ENCODE measurements at places on chromosomes 5 and 9.

GRCh38 chr9:29691145-29691544 is 2117.9 kb upstream of the C9orf72 start:
- no peak for DNase-seq

DNA sequence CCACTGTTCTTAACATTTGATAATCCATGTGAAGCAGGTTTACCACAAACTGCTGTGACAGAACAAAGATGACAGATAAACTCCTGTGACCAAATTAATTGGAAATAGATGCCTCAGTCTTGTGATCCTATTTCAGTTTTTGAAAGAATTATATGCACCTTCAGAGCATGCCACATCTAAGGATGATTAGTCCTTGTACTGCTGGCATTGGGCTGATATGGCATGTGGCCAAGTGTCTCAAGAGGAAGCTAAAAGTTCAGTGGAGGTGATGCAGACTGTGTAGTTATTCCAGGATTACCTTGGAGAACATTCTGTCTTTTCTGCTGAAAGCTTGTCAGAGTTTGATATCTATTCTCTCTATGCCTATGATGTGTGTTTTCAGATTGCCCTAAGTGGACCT is 314.4 kb upstream of the EFNA5 start:
- peak; percentile 4 for DNase-seq

DNA sequence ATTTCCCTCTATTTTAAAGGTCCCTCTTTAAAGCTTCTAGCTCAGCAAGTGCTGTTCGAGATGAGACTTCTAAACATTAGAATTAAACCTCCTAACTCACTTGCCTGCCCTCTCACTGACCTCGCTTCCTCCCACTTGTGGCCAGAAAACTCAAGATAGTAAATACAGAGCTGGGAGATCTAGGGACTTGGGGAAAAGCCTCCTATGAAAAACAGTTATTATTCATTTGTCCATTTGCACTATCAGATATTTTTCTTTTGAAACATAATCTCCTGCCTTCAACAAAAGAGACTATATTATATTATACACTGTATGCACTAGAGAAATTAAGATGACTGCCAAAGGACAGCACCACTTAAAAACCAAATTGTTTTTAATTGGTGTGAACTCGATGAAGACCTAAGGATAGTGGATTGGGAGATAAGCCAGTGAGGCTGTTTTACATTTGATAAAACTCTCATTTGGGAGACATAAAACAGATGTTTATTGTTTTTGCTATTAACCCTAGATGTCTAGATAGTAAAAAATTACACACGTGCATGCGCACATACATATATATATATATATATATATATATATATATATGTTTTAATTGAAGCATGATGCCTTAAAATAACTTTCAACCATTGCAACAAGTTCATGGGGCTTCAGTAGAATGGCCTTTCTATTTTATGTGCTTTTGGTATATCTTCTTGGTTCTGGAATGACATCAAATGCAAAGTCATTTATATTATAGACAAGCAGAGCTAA is 229.4 kb downstream of the ADAMTSL1 start:
- DNase-seq, result no peak

DNA sequence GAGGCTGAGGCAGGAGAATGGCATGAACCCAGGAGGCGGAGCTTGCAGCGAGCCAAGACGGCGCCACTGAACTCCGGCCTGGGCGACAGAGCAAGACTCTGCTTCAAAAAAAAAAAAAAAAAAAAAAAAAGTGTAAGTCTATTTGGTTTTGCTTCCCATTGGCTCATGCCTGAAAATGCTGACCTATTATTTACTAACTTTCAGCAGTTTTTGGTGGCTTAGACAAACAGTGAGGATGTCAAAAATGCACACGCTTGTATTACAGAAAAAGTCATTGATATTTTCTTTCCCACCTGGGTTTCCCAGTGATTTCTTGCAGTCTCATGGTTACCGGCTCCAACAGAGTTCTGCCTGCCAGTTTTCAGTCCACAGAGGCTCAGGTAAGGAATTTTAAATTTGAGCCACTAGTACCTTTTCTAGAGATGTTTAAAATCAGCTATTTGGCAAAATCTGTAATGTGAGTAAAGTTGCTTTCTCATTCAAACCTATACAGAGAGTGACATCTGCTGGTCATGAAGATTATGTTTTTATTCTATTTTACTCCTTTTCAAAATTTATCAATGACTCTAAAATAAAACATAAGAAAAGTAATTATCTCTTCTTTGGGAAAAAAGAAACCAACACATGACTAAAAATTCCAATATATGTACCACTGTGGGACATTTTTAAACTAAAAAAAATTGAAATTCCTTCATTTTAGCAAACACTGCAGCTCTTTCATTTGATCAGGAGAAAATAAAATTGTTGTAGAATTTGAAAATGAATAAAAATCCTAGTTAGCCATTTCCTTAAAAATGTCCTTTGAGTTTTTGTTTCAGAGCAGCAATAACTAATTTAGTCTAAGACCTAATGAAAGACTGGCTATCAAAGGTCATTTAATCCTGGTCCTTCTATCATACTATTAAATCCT is 8.8 kb downstream of the FAM200C start:
- DNase-seq, result peak; percentile 48

- no peak for DNase-seq
Observed at GRCh38 chr9:138098116-138098907, 220.7 kb downstream of the CACNA1B start.

GRCh38 chr5:155416765-155417164 is 403.2 kb downstream of the KIF4B start:
- no peak for DNase-seq

- no peak for DNase-seq
Observed at GRCh38 chr9:126235336-126236243, 91.0 kb upstream of the MVB12B start.

DNA sequence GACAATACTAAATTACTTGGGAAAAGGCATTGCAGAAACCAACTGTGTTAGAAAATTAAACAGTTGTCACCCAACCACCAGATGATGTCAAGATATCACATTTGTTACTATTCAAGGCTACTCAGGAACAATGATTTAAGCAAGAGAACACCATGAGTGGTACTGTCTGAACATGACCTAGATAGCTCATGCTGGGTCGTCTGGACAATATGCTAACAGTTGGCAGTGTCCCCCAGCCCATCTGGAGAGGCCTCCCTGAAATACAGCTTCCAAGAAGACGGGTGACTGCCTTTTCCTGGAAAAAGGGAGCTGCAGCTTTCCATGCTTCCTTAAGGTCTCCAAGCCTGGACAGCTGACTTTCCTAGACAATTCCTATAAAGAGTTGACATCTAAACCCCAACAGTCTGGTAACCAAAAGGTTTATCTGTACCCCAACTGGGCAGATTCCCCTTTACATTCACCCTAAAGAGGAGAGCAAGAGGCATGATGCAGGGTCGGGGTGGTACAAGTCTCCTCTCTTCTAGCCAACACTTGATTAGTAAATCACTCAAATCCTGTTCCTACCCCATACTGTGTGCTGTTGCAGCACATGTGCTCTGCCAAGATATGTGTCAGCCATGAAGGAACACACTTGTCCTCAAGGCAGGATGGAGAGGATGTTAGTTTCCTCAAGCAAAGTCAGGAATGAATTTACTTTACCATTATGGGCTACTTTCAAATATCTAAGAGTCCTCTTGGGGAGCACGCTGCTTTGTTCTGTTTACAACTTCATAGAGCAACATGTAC is 433.0 kb downstream of the PDE4D start:
- DNase-seq, result no peak

DNA sequence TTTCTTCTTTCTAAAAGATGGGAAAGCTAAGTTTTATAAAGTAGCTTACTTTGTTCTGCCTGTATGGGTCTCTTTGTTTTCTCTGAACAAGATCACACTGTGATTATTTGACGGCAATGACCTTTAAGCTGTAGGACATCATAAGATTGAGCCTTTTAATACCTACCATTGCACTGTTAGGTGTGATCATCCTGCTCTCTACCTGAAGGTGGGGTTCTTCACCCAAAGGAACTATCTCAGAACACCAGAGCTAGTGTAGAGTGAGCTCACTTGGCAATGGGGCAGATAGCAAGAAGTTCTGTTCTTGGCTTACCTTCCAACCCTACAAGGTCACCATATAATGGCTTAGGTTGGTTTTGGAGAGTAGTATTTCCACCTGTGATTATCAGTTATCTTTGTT is 200.2 kb downstream of the SPATA31D1 start:
- no peak for DNase-seq

DNA sequence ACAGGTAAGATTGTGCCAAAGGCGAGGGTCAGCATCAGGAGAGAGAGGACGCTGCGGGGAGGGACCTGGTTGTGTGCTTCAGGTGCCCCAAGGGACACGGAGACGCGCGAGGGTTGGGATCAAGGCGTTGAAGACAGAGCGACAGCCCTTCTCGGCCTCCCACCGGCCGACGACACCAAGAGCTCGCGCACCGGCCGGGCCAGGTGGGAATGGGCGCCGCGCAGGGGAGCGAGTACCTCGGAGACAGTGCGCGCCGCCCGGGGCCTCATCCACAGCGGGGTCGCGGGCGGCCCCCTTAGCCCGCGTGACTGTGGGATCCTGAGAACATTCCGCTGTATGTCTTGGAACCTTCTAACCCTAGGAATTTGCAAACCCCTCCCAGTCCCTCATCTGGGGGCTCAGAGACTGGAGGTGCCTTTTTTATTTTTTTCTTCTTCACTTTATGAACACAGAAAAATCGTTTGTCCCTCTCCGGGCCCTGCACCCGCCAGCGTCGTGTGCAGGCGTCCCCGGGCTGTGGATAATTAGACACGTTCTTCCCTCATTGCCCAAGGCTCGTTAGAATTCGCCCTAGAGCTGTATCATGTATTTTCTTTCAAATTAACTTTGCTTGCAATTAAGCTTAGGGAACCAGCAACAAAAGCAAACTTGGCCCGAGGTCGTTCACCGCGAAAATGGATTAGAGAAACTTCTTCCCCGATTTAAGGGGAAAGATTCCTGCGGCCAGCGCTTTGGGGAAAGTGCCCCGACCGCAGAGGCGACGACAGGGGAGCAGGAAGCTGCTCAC is 4.8 kb downstream of the FOXE1 start:
- DNase-seq, result no peak

DNA sequence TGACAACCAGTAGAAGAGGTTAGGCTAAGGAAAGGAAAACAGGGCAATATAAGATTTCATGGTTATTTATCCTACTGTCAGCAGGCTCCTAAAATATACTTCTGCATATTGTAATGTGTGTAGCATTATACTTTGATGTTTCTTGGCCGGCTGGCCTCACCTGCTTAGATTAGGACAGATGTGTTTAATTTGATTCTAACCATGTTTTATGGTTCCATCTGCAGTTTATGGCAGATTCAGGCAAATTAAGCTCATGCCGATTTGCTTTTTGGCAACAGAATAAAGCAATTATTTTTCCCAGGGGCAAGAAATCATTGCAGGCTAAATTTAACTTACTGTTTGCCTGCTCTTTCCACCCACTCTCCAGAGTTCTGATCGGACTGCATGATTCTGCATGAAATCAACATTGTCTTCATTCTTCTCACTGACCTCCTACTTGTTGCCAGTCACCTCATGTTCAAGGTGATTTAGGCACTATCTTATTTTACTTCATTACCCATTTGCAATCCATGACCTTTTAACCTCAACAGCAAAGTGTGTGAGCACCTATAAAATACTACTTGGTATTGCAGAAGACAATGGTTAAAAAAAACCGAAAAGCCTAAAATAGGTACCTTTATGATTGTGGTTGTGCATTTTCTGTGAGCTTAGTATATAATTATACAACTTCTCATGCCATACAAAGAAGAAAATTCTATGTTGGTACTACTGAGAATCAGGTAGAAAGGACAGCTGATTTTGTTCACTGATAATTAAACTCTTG is 125.2 kb downstream of the EDIL3 start:
- DNase-seq, result no peak

DNA sequence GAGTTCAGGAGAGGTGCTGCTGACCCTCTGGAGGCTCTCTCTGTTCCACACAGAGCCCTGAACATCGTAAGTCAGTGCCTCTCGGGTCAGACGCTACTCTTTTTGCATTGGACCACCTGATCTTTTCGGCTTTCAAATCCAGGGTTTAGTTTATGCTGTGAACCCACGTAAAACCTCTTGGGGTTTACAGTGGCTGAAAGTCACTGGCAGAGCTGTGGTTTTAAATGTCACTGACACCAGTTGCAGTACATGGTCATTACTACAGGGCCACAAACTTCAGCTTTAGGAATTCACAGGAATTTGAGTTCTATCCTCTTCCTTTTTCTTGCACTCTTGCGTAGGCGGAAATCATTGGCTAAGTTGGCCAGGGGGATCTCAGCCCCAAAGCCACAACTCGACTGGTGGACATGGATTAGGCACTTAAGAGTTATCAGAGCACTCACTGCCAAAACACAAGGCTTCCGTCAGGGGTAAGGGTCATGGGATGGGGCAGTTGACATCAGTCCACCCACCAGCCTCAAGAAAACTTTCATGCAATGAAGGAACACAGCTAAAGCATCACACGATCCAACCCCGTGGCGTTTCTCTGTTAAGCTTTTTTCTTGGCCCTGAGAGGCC is 76.9 kb downstream of the SFXN1 start:
- DNase-seq, result peak; percentile 58

- DNase-seq, result no peak
Observed at GRCh38 chr5:481347-481746, 38.4 kb downstream of the EXOC3 start.

GRCh38 chr9:85302938-85303756 is 438.6 kb downstream of the AGTPBP1 start:
- no peak for DNase-seq

DNA sequence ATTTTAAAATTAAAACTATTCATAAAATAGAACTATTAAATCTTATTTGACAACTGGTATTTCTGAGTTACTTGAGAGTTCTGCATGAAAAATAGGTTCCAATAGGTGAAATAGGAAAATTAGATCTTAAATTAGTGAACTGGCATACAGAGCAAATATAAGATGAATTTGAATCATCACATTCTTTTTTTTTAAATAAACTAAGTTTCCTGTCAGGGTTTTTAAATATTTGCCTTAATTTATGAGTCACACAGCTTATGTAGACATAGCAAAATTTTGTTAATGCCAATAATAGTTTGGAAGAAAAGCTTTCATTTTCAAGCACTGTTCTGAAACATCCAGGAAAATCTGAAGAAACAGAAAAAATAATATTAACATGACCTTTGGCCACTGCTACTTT is 311.7 kb upstream of the HAPLN1 start:
- DNase-seq, result no peak

GRCh38 chr5:53362521-53362941 is 117.9 kb upstream of the FST start:
- no peak for DNase-seq

- DNase-seq, result no peak
Observed at GRCh38 chr9:127058011-127058644, 64.3 kb downstream of the ANGPTL2 start.

DNA sequence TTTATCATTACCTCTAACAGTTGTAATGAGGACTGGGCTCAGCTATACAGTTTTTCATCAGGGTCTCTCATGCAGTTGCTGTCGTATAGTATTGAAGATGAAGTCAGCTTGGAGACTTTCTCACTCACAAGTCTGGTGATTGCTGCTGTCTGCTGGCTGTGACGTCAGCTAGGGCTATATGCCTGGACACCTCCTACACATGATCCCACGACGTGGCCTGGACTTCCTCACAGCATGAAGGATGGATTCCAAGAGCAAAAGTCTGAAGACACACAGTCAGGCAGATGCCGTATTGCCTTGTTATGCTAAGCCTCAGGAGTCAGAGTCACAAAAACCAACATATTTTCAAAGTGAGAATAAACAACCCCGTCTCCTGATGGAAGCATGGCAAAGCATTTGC is 193.3 kb downstream of the LURAP1L start:
- DNase-seq, result no peak
